ENCODE measurements at places on chromosomes 2 and 18.
A peak's percentile ranks its signal among the peaks of the same experiment; 100 is the strongest.

DNA sequence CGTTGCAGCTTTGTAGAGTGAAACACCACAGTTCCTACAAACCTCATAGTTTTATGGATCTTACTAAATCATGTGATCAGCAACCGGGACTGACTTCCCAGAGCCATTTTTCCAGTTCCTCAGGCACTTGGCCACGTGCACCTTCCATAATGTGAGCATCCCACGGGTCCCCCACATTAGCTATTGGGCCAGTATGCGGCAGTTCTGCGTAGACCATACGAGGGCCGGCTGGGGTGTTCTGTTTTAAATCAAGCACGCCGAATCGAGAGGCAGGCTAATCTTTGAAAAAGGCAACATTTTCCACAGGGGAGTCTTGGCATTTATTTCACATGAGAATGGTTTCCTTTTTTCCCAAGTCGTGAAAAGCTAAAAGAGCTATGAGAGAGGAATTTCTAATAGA is 135.6 kb upstream of the CCDC195 start:
- no peak for DNase-seq

DNA sequence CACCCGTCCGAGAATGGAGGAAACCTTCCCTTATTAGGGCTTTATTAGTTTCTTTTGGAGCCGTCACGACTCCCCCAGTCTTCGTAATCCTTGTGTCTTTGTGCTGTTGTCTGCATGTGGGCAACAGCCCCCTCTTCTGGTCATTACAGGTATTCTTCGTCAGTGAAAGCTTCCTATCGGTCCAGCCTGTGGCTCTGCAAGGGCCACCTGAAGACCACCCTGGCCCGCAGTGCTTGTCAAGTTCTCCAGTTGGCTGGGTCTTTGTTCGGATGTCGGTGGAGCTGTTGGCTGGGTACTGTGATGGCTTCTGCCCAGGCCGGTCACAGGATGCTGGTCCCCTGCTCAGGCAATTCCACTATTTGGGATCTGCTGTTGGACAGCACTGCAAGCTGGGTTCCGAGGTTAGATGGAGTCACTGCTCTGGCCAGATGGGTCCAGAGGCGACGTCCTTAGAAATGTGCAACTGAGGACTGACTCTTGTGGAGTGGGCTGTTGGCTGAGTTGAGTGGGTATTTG is 19.2 kb downstream of the E2F6 start:
- DNase-seq: peak; percentile 70

DNA sequence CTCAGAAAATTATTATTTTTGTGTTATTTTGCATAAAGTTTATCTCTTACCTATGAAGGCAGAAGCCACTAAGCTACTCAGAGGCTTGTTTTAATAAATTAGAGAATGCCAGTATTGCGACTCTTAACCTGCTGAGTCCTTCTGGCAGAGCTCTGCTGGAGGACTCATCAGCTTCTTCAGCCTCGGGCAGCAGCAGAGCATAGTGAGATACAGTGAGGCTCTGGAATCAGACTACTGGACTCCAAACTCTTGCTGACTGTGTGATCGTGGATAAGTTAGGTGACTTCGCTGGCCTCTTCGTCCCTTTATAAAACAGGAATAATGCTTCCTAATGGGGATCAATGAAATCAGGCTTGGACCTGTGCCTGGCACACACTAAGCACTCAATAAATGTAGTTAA is 1.7 kb downstream of the PTRHD1 start:
- DNase-seq: no peak

DNA sequence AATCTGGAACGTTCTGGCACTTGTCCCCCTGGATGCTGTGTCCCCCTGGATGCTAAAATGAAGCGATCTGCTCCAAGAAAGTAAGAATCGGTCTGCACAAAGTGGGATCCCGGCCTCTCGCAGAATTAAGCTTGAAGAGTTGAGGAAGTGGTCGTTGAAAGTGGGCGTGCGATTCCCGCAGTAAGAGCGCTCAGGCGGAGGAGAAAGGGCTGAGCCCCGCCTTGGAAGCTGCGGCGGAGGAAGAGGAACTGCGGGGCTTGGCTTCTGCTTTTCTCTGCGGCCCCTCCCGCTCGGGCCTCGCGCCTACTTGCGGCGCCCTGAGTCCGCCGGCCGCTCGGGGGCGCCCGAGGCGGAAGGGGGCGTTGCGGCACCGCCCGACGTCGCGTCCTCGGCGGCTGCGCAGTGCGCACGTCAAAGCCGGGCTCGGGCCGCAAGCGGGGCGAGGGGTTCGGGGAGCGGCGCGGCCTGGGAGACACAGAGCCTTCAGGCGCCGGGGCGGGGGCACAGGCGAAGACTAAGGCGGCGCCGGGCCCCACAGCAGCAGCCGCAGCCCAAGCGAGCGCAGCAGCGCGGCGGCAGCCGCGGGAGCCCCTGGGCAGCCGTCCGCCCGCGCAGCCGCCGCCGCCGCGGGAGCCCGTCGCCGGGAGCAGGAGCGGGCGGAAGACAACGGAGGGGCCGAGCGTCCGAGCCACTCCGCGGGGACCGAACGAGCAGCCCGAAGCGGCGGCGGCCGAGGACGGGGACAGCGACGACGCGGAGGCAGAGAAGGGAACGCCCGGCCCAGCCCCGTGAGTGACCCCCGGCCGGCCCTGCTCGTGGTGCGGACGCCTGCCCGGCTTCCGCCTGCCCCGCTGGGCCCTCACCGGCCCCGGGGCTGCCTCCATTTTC is at the start of gene CAB39:
CAB39 (plus strand) TSS at position 400 of the 888 bp plus-strand sequence. CDS start 47,160 bp downstream, outside the sequence.
- peak; percentile 92 for DNase-seq

All from left forelimb (tissue), 1 donor.